KBM-7 (cell line): ENCODE measurements at places on chromosomes 1 and 21.
A peak's percentile ranks its signal among the peaks of the same experiment; 100 is the strongest.

DNA sequence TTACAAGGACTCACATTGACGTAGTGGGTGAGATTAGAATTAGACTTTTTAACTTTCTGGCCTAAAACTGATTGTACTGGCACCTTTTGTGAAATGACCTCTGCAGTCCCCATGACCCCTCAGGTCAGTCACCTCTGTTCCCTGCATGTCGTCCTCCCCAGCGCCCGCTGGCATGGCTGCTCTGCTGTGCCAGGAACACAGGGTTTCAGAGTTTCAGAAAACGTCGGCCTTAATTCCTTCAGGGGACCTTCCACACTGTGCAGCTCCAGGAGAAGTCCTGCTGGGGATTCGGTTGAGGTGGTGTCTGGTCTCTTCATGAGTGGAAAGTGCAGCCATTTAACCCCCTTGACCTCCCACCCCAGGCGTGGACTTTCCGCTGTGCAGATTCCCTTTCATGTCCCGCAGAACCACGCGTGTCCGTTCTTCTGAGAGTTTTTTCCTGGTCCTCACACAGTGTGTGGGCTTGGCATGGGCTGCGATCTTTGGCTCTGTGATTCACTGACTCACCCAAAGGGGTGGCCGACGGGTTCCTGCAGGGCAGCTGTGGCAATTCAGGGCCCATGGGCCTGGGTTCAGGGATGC is 158.4 kb upstream of the COL6A1 start:
- no peak for DNase-seq

- DNase-seq = no peak
Measured at GRCh38 chr1:221923929-221924598, 182.2 kb upstream of the DUSP10 start.

DNA sequence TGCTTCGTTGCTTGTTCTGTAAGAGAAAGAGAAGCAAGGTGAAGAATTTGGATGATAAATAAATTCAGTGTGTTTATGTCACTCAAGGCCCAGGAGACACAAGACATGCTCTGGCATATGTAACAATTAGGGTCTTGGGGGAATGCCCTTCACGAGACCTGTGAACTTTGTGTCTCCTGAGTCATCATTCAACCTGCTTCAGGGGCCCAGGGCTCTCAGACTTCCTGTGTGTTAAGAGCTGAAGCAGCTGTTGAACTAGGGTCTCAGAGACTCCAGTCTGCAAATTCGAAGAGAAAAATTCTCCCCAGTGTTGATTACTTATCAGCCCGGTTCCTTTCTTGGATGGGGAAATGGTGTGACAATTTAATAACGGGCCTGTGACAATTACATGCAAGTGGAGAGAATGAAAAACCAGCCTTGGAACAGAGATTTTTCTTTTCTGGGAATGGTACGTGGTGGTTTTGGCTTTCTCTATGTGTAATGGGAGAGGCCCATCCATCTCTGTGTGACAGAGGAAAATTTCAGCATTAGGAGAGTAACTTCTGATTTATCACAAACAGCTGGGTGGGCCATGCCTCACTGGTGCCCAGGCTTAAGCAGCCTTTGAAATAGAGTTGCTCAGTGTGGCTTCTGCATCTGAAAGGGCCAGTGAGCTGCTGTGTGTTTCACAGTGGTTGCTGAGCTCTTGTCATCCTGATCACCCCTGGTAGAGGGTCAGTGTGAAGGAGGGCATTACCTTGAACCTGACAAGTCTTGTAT is 22.4 kb downstream of the HUNK start:
- no peak for DNase-seq

GRCh38 chr1:241891296-241891695 is 43.3 kb downstream of the EXO1 start:
- DNase-seq = no peak

- DNase-seq = no peak
Measured at GRCh38 chr1:234748066-234748465, 138.1 kb upstream of the IRF2BP2 start.

- DNase-seq = peak; percentile 88
Measured at GRCh38 chr1:159945483-159946241, at the start of gene IGSF9. Gene IGSF9, minus strand, starts transcription at chr1:159945613. Its CDS starts 2,159 bp downstream, at chr1:159943454.

GRCh38 chr21:42469272-42469671 is 26.8 kb downstream of the RSPH1 start:
- DNase-seq = no peak

- no peak for DNase-seq
Measured at GRCh38 chr1:41712695-41713094, 206.0 kb downstream of the HIVEP3 start.

GRCh38 chr1:115159958-115160357 is 70.7 kb upstream of the TSPAN2 start:
- no peak for DNase-seq

DNA sequence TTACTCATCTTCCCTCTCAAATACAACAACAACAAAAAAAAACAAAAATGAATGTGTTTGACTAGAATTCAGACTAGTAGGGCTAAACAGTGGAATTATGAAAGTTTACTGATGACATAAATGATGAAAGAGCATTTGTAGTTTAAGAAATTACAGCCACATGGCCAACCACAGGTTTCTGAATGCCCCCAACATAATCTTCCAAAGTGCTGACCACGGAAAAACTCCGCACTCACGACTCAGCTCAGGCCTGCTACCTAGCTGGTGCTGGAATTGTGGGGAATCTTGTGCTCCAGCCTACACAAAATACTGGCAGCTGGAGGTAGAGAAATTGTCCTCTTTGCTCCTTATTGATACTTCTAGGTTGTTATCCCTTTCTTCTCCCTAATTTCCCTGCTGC is 23.6 kb upstream of the TBX15 start:
- DNase-seq = no peak

GRCh38 chr1:23367451-23367790 is 2.2 kb downstream of the ZNF436 start:
- DNase-seq = no peak

- no peak for DNase-seq
Measured at GRCh38 chr1:5595531-5596170, 396.6 kb downstream of the NPHP4 start.

- no peak for DNase-seq
Measured at GRCh38 chr1:100881687-100882086, 13.0 kb downstream of the EXTL2 start.

- no peak for DNase-seq
Measured at GRCh38 chr1:54795841-54796468, 5.2 kb downstream of the TTC22 start.

DNA sequence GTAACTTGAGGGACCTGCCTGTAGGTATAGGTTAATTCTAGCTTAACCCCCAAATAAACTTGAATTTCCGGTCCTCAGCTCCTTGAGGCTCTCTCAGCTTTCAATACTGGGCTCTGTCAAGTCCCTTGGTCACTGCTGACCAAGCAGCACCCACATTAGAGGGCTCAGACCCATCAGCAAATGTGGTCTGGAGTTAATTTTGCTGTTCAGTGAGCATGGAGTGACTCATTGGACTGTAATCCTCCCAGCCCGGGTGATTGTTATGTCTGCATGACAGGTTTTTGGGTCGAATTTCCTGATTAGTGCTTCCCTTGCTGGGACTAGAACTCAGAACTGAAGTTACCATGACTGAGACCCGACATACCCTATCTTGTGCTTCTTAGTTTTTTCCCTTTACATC is 130.6 kb downstream of the URB2 start:
- no peak for DNase-seq

- DNase-seq = no peak
Measured at GRCh38 chr1:14426854-14427253, 171.6 kb upstream of the KAZN start.

- peak; percentile 56 for DNase-seq
Measured at GRCh38 chr1:30778154-30778978, 20.8 kb upstream of the LAPTM5 start.

GRCh38 chr1:9027307-9027706 is 1.1 kb upstream of the SLC2A7 start:
- DNase-seq = no peak

- peak; percentile 93 for DNase-seq
Measured at GRCh38 chr1:234875953-234876855, 252.4 kb downstream of the TOMM20 start.

- no peak for DNase-seq
Measured at GRCh38 chr21:46500224-46500861, 41.7 kb downstream of the DIP2A start.

DNA sequence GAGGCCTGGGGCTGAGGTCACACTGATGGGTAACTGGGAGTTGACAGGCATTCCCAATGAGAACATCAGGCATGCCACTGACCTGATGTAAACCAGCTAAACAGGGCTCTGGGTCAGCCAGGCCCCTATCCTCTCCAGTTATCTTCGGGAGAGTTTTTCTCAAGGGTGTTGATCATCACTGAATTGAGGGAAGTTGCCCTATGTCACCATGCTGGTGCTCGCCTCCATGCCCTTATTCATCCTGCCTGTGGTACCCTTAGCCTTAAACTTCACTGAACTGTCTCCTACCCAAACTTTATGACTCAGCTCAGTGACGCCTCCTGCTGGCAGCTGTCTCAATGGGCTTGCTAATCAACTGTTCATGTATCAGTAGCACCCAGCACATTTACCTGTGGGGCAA is 80.7 kb upstream of the TNR start:
- peak; percentile 21 for DNase-seq

DNA sequence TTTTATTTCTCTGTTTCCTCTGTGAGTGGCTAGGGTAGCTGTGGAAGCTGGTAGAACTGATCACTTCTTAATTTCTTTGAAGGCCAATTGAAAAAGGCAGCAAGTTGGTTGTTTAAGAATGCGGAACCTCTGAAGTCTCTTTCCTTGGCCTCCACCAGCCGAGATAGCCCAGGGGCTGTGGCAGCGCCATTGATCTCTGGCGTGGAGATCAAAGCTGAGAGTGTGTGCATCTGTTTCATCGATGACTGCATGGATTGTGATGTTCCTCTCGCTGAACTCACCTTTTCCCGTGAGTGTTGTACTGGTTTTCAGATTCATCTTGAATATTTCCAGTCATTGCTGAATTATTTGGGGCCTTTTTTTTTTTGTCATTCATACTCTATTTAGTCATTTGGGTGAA is 97.7 kb downstream of the VPS13D start:
- DNase-seq = no peak

DNA sequence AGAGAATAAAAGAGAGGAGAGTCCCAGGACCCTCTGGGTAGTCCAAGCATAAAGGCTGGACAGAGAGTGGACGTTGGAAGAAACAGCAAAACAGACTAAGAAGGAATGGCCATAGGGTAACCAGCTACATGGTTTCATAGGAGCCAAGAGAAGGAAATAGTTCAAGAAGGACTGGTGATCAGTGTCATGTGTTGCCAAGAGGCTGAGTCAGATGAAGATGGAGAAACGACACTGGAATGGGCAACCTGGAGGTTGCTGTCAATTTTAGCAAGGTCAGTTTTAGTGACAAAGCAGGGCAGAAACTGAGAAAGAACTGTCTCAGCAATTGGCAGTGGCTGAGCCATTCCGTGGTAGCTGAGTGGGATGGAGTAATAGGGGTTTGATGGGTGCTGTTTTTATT is 41.4 kb downstream of the HMGB4 start:
- no peak for DNase-seq

GRCh38 chr1:66542811-66543767 is 9.1 kb downstream of the SGIP1 start:
- DNase-seq = no peak

- DNase-seq = peak; percentile 35
Measured at GRCh38 chr1:178337091-178337706, 159.6 kb downstream of the CLEC20A start.

GRCh38 chr1:39065542-39065941 is 39.4 kb downstream of the NDUFS5 start:
- no peak for DNase-seq

GRCh38 chr1:89965193-89965768 is 29.6 kb upstream of the ZNF326 start:
- DNase-seq = no peak

GRCh38 chr1:87669674-87670073 is 341.0 kb downstream of the LMO4 start:
- DNase-seq = no peak

GRCh38 chr1:4048076-4048475 is 148.0 kb upstream of the C1orf174 start:
- DNase-seq = no peak

DNA sequence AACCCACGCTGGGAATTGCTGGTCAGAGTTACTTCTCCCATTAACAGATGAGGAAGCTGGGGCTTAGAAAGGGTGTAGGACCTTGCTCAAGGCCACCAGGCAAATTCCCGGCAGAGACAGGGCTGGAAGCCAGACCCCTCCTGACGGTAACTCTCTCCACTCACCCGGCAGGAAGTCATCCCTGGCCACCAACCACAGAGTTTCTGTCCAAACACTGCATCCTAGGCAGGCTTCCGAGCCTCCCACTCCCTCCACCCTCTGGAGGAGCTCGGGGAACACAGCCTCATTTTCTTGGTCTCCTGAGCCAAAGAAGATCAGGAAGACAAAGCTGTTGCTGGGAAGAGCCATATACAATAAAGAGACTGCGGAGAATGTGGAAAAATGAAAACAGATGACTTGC is 25.0 kb upstream of the ZNF436 start:
- DNase-seq = no peak

DNA sequence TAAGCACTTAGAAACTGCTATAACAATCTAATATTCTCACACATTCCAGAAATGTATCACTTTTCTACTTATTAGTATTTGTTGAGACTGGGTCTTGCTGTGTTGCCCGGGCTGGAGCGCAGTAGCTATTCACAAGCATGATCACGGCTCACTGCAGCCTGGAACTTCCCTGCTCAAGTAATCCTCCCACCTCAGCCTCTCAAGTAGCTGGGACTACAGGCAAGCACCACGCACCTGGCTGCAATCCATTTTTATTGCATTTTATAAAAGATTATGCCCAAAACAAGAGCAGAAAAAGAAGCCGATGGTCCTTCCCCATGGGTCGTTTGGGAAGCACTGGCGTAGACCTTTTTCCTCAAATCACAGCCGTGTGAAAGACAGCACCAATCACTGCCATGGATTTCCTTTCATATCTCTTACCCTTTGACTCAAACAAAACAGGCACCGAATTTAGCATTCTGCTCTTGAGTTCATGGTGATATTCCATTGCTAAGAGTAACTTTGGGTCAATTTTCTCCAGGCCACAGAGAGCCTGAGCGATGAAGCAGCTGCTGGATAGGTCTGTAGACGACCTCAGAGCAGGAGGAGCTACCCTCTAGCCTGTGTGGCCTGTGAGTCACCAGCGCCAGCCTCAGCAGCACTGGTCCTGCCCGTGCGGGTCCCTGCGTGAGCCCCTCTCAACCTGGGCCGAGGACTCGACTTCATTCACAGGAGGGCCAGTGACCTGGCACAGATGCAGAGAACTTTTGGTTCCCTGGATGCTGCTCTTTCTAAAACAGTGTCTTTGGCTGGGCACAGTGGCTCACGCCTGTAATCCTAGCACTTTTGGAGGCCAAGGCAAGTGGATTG is 80.8 kb downstream of the PIK3CD start:
- DNase-seq = no peak

- DNase-seq = no peak
Measured at GRCh38 chr1:237838904-237839534, 51.7 kb downstream of the ZP4 start.

- DNase-seq = no peak
Measured at GRCh38 chr1:49240709-49241221, 464.1 kb upstream of the BEND5 start.
